ENCODE measurements at places on chromosomes 5 and 9.

DNA sequence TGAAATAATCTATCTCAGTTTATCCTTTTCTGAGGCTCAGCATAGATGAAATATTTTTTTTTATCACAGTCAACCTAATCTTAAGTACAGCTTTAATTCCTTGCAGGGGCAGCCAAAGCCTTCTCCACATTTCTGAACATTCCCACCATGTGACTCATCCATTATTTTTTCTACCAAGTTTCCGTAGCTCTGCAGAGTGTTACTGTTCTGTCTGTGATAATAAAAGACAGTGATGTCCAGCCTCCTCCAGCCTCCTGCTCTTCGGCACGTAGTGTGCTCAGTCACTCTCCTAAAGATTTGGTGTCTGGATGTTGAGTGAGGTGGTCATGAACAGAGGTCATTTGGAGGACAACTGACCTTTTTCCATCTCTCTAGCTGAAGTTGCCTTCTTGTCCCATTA lies 338.1 kb upstream of the ADAMTS16 start:
- DNase-seq = no peak

DNA sequence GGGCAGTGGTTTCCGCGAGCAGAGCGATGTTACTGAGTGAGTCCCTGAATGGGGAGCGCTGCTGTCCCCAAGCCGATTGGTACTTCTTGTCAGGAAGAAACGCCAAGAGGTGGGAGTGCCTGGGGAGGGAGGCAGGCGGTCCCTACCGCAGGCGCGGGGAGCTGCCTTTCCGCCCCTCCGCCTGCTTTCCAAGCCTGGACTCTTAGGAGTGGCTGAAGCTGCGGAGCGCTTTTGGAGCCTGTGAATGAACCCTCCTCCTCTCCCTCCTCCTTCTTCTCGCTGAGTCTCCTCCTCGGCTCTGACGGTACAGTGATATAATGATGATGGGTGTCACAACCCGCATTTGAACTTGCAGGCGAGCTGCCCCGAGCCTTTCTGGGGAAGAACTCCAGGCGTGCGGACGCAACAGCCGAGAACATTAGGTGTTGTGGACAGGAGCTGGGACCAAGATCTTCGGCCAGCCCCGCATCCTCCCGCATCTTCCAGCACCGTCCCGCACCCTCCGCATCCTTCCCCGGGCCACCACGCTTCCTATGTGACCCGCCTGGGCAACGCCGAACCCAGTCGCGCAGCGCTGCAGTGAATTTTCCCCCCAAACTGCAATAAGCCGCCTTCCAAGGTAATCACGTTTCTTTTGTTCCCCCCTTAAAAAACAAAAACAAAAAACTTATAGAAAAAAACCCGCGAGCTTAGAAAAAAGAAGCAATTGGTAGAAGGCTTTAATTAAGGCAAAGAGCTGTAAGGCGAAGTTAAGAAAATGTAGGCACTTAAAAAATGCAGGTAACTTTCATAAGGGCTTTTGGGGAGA lies at the start of gene VCAN:
Gene VCAN, plus strand, starts transcription at position 340 of the 808 bp plus-strand sequence. CDS start 11,775 bp downstream, outside the sequence.
- DNase-seq = no peak

DNA sequence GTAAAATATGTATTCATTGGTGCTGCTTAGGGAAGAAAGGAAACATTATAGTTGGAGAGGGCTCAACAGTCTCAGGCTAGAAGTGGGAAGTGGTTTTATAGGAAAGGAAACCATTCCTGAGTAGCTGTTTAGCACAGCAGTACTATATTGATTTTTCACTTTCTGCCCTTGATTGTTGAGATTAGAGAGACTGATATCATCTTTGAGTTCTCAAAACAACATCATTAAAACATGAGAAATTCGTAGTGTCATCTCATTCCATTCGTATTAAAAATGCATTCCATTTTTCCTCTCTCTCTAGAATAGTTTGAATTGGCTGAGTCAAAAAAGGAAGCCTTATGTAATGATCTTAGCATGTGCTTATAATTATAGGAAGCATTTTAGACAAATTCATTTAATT lies 14.1 kb downstream of the POLR3G start:
- DNase-seq = no peak

DNA sequence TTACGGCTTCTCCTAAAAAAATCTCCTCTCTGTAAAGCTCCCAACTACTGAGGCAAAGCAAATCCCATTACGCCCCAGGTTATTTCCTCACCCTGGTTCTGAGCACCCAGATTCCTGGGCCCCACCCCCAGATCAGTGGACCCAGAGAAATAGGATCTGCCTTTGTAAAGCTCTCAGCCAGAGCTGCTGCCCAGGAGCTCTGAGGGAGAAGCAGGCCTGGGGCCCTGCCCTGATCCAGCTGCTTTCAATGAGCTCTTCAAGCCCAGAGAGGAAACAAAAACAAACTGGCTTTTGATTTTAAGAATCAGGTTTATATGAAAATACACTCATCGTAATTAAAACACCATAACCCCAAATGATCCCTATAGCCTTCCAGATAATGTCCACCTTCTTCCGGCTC lies 124.5 kb downstream of the C5orf15 start:
- no peak for DNase-seq

DNA sequence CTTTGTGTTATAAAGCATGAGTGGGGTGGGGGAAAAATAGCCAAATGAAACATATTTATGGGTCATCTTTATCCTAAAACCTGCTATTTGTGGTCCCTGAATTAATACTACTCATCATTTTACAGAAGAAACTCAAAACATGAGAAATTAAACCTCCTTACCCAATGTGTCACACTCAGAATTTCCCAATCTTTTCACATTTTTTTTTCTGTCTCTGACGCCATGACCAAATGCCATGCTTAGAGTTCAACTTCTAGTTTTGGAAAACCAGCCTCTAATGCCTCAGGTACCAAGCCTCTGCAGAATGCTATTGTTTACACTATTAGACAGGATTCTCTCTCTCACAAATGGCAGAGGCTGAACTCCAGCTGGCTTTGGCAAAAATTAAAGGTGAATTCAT lies 505.5 kb upstream of the WWC1 start:
- no peak for DNase-seq

DNA sequence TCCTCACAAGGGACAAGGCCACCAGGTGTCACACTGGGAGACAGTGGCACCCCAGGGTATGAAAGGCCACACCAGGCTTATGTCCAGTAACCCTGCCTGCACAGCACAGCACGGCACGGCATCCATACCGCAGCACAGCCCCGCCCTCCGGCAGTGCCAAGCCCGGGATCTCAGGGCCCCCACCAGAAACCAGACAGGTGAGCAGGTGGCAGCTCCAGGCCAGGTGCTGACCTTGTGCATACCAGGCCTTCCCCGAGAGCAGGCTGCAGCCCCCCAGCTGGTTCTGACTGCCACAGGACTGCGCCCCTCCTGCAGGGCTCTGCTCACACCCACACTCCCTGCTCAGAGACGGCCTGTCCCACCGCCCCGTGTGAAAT lies 56.5 kb downstream of the ADAMTS2 start:
- DNase-seq = no peak

DNA sequence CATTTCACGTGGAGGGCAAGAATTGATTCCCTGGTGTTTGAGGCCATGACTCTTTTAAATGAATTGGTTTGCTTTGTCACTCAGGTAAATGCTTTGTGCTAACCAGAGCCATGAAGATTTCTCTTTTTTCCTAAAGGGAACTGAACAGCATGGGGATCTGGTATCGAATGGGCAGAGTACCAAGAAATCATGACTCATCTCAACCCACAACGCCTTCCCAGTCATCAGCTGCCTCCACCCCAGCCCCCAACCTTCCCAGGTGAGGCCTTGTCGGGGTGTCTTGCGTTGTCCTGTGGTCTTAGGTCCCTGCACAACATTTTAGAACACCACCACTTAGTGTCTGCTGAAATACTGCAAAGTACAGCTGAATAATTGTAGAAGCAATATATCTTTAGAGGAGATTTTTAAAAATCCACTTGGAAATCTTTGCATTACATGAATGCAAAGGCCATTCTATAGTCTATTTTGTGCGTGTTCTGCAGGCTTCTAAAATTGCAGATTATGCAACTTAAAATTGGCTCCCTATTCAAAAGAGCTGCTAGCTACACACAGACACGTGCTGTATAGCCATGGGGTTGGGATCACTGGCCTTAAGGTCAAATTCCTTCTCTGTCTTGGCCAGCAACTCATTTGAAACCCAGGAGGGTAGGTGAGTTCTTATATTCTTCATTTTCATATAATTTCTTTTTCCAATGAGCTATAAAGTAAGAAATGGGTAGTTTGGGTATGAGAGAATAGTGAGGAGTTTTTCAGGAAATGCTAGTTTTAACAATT lies 69.0 kb downstream of the MVB12B start:
- no peak for DNase-seq

DNA sequence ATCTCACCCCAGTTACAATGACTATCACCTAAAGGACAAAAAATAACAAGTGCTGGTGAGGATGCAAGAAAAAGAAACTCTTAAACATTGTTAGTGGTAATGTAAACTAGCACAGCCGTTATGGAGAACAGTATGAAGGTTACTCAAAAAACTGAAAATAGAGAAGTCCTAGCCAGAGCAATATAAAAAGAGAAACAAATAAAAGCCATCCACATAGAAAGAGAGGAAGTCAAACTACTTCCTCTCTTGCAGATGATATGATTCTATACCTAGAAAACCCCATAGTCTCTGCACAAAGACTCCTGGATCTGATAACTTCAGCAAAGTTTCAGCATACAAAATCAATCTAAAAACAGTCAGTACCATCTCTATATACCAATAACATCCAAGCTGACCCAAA lies 221.5 kb upstream of the FAM174A start:
- no peak for DNase-seq

DNA sequence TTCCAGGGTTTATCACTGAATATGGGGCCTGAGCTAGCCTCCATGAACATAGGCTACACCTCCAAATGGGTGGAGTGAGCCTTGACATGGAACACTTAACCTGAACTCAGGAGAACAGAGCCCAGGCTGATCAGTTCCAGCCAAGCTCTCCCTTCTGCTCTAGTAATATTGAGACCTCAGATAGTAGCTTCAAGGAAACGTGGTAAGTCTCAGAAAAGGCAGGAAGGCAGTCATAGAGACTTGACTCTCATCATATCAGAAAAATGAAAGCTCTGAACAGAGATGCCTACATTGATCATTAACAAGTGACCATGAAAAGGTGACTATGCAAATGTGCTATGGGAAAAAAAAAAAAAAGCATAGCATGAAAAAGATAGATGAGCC lies 40.5 kb upstream of the MYO10 start:
- no peak for DNase-seq

DNA sequence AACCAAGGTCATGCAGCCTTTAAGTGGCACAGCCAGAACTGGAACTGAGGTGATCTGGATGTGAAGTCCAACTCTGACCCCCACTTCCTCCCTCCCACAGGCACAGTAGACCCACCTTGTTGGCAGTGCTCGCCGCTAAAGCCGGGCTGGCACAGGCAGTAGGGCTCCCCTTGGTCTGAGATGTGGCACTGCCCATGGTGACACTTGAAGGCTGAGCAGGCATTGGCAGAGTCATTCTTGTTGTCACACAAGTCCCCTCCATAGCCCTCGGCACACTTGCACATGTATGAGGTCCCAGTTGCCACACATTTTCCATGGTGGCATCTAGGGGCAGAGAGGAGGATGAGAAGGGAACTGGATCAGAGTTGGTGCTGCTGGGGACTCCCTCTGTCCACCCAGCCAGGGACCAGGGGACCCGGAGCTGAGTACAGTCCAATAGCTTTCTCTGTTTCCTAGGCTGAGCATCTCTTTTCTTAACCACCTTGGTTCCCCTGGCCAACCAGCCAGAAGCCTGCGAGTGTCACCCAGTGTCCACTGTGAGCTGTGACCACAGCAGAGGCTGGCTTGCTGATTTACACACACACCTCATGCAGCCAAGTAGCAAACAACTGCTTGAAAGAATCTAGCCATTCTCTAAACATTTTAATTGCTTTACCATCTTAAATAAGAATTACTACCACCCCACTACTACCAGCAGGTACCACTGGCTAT lies 90.7 kb upstream of the PANK3 start:
- no peak for DNase-seq

DNA sequence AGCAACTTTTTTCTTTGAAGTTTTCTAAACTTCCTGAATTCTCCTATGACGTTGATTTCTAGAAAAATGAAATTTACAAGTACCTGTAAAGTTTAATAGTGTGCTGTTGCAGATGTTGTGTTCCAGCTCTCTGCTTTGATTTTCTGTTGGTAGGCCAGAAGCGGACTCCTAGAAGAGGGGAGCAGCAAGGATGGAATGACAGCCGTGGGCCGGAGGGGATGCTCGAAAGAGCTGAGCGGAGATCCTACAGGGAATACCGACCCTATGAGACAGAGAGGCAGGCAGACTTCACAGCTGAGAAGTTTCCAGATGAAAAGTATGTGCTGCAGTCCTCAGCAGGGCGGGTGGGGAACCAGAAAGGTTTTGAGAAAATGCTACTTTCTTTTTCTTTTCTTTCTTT lies 8.3 kb downstream of the HABP4 start:
- no peak for DNase-seq

- no peak for DNase-seq
Observed at GRCh38 chr9:95605816-95606488, 89.2 kb upstream of the PTCH1 start.

DNA sequence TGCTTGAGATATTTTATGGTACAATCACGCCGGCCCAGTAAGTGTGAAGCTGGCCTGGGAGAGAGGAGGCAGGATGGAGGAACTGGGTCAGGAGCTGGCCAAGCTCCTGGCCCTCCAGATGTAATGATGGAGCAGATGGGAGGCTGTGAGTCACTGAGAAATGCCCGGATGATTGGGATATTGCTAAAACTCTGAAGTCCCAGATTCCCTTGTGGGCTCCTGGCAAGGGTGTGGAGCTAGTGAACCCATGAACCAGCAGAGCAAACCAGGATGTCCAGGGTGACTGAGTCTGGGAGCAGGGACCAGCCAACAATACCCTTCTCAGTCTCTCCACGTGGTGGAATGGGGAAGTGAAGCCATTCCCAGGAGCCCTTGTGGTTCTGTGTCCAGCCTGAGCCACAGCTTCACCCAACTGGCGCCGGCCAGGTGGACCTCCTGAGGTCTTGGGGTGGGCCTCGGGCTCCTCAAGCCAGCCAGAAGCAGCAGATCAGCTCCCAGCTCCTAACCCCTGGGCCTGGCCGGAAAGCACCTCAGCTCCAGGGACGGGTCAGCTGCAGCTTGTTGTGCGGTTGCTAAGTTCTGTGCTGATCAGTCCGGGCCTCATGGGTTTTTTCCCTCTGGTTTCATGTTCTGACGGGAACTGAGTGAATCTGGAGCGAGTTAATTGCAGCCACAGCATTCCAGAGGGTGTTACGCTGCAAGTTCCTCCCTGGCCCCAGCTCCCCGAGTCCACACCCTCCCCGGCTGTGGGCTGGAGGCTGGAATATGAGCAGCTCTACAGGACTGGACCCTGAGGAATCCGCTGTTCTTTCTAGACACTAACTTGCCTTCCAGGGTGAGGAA lies 37.6 kb downstream of the DUSP1 start:
- no peak for DNase-seq

DNA sequence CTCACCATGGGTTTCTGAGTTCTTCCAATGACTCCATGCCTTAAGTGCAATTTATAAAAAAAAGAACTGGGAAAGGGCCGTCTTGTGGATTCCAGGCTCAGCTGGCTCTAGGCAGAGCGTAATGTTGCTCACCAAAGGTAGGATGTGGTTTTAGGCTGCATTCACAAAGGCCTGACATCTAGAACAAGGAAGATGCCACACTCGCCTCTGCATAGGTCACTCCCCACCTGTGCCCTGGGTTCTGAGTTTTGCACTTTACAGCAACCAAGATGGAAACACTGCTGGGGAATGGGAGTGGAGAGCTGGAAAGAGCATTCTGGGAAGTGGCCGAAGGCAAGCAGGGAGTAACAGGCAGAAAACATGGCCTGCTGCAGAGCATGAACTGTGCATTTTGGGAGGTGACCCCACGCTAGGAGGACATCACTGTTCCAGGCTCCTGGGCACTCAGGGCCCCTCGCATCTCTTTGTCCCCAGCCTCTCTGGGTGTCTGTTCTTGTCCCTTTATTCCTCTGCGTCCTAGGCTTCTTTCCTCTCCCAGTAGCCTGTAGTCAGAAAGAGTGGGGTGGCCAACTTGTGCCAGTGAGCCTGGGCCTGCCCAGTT lies 12.3 kb downstream of the FCN2 start:
- DNase-seq = no peak
